Vagina (tissue), 2 donors: ENCODE measurements at places on chromosomes 13 and 19.
A peak's percentile ranks its signal among the peaks of the same experiment; 100 is the strongest.

GRCh38 chr13:27245610-27246009 is 5.7 kb upstream of the RPL21 start:
- no peak for DNase-seq

GRCh38 chr19:41263042-41263849 is 926 bp upstream of the HNRNPUL1 start:
- DNase-seq = peak; percentile 93

GRCh38 chr13:104847922-104848321 is 1687.5 kb downstream of the EFNB2 start:
- DNase-seq = no peak

DNA sequence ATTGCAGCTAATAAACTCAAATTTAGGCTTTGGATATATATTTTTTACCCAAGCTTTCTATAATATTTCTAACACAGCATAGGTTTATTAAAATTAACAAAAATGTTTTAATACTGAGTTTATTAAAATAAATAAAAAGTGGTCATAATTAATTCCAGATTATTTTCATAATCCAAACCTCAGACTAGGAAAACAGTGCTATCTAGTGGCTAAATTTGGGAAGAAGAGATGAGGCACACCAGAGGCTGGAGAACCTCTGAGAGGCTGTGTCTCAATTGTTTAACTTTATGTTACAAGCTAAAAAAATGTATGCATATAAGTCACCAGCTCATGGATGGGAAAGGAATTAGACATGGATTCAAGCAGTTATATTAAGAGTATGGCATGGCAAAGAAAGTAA is 392.5 kb downstream of the DIAPH3 start:
- no peak for DNase-seq

- DNase-seq = no peak
Measured at GRCh38 chr19:7251494-7251893, 42.7 kb downstream of the INSR start.

DNA sequence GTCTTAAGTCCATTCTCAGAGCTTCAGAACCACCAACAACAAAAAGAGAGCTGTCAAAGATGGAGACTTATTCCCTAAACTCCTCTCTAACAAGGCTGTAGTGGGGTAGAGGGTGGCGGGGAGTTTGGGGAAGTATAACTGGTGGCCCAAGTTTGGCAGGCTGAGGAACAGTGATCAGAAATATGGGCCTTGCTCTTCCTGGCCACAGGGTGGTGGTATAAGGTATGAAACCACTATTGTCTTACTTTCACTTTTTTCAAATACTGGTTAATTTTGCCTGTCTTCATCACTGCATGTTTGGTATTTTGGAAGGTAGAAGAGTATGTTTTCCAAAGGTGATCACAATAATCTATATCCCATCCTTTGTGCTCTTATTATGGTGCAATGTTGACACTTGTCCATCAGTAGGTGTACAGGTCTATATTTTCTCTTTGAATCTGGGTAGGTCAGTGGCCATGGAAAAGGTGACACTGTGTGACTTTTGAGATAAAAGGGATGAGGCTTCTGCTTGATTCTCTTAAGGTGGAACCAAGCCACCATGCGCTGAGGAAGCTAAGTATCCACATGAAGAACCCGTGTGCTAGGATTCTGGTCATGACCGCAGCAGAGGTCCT is 23.2 kb upstream of the GPC5 start:
- DNase-seq = no peak

DNA sequence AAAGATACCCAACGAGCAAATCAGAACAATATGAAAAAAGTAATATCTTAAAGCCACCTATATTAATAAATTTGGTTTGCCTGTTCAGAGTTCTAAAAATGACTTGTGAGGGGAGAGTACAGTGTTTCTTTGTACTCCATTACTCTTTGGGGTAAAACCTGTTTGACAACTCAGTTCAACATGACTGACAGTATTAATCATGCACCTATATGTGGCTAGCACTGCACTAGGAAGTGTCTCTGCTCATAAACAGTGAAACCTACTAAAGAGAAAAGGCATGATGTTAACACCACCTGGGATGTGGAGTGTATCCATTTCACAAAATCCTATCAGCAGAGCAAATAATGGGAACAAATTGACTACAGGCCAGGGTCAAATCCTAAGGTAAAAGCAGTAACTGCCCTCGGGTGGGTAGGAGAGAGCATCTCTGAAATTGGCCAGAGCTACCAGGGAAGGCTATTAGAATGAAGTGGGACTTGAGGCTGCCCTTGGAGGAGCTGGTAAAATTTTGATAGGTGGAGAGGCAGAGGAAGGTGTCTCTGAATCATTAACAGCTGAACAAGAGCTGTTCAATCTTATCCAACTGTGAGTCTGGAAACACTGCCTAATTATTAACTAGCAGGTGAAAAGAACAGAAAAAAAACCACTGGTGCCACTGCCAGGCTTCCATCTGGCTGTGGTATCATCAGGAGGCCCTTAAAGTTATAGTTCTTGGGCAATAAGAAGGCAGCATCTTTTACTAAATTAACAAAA is 365.1 kb downstream of the DNAJC15 start:
- no peak for DNase-seq

- no peak for DNase-seq
Measured at GRCh38 chr13:81203783-81204182, 862.9 kb upstream of the SPRY2 start.

- no peak for DNase-seq
Measured at GRCh38 chr13:22776394-22777186, 404.2 kb upstream of the SGCG start.

DNA sequence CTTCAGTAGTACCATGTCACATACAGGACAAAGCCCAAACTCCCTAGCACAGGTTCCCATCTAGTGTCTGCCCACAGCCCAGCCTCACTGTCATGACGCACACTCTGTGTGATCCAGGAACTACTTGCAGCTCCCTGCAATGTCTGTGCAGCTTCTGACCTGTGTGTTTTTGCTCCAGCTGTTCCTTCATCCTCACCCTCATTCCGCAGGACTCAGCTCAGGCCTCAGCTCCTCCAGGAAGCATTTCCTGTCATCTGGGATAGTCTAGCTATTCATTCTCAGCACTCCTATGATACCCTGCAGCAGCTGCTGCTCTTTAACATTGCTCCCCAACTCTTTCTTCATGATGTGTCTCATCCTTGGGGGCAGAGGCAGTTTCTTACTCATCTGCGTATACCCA is 56.1 kb downstream of the ENOX1 start:
- DNase-seq = no peak

- no peak for DNase-seq
Measured at GRCh38 chr19:40778706-40779284, 748 bp downstream of the RAB4B start.

GRCh38 chr13:21164631-21165030 is 11.7 kb downstream of the SKA3 start:
- no peak for DNase-seq

DNA sequence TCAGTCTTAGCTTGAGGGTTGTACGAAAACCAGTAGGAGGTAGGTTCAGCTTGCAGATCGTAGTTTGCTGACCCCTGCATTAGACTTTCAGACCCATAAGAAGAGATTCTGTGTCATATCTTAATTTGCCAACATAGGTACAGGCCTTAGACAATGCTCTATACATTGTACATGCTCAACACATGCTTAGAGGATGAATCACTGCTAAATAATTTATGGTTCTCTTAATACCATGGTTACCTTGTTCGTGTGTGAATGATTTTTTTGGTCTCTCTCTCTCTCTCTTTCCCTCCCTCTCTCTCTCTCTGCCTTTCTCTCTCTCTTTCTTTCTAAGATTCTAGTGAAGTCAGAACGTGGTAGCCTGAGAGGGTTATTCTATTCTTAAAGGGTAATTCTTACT is 112.2 kb downstream of the FGF14 start:
- no peak for DNase-seq

GRCh38 chr13:31703780-31704179 is 35.5 kb upstream of the RXFP2 start:
- no peak for DNase-seq

DNA sequence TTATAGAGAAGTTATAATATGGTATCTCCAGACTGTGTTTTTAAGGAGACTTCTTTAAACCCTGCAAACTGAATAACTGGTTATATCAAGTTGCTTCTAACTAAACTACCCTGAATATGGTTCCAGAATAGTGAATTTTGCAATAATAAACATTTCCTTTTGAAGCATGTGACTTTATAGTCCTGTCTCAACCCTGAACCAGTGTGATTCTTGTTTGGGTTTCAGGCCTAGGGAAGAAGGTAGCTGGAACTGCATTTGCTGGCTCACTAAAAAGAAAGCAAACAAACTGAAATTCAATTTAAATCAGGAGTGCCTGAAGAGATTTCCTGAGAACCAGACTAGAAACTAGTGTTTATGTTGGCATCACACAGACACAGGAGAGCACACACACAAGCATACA is 4.9 kb downstream of the ARHGEF7 start:
- no peak for DNase-seq

DNA sequence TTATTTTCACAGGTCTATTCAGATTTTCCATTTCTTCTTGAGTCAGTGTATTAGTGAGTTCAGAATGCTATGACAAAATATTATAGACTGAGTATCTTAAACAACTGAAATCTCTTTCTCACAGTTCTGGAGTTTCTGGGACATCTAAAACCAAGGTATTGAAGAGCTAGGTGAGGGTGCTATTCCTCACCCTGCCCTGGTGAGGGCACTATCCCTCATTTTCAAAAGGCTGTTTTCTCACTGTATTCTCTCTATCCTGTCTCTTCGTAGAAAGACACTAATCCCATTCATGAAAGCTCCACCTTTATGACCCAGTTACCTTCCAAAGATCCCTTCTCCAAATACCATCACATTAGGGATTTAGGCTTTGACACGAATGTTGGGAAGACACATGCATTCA is 1617.1 kb downstream of the PCDH9 start:
- DNase-seq = no peak

- DNase-seq = no peak
Measured at GRCh38 chr19:46963093-46963734, 56.4 kb upstream of the NPAS1 start.

DNA sequence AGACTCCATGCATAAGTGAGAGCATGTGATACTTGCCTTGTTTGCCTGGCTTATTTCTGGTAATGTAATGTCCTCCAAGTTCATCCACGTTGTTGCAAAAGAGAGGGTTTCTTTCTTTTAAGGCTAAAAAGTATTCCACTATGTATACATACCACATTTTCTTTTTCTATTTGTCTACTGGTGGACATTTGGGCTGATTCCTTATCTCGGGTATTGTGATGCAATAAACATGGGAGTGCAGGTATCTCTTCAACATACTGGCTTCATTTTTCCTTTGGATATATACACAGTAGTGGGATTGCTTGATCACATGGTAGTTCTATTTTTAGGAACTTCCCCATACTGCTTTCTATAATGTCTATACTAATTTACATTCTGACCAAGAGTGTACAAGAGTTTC is 49.6 kb upstream of the EBPL start:
- no peak for DNase-seq

- no peak for DNase-seq
Measured at GRCh38 chr13:64925284-64925683, 2304.9 kb downstream of the PCDH9 start.

DNA sequence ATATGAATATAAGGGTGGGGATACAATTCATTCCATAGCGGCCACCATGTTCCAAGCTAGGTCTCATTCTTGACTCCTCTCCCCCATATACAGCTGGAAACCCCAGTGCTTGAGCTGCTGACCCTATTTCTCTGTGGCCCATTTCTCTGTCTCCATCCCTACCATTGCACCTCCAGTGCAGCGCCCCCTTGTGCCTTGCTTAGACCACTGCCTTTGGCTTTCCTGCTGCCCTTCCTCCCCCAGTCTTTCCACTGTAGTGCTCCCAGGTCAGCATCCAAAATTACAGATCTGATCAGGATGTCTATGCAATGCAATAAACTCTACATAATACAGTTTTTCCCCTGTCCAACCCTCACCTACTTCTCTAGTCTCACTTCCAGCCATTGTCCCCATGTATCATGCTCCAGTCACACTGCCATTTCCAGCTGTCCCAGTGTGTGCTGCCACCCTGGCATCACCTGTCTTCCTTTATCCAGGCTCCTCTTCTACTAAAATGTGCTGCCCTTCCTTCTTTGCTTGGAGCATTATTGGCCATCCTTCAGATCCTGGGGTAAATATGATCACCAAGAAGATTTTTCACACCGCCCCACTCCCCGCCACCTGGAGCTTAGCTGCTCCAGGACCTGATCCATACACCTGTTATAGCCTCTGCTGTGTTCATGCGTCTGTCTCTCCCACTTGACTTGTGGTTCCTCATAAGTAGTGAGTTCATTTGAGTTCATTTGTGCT is 199.4 kb upstream of the IPO5 start:
- no peak for DNase-seq

- DNase-seq = no peak
Measured at GRCh38 chr13:46893798-46894560, 2.9 kb downstream of the HTR2A start.

- DNase-seq = no peak
Measured at GRCh38 chr19:51016798-51017683, 2.5 kb downstream of the KLK10 start.

DNA sequence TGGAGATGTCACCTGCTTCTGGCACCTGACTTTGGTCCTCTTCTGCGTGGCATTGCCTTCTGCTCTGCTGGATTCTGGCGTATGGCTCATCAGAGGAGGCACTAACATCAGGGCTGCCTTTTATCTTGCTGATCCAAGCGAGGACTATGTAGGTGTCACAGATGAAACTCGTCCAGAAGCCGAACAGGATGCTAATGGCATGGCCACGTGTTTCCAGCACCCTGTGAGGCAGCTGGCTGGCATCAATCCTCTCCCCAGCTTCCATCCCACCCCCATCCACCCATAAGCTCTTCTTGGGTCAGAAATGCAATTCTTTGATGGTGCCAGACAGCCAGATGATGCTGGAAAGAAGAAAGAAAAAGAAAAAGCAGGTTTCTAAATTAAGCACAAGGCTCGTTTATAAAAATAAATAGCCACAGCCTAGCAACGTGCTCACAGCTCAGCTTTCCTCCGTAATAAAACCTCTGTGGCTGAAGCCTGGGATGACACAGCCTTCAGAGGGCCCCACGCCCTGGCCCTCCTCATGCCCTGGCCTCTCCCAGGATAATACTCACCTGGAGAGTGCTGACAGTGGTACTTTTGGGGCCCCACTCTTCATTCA is 212.9 kb upstream of the SERP2 start:
- DNase-seq = no peak

- no peak for DNase-seq
Measured at GRCh38 chr19:32566246-32566830, 14.7 kb upstream of the PDCD5 start.

- DNase-seq = no peak
Measured at GRCh38 chr13:46668302-46668720, 115.3 kb downstream of the LRCH1 start.

DNA sequence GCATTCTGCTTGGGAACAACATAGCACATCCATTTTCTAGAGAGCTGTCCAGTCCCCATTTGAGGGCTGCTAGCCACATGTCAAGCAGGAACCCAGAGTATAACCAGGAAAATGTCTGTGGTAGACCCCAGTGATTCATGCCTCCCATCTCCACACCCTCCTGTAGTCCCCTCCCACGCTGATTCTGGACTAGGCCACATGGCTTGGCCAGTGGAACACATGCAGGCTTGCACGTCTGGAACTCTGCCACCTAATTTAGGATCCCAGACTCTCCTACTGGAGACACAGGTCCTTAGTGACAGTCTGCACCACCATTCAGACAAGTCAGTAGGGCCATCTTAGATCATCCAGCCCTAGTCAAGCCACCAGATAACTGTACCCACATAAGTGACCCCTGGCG is 149.8 kb downstream of the ZIC5 start:
- DNase-seq = no peak
